HS-27A (cell line): ENCODE measurements at places on chromosomes 5 and 9.

GRCh38 chr5:135356522-135357318 is 42.3 kb downstream of the MACROH2A1 start:
- DNase-seq, result no peak

- DNase-seq, result no peak
These were observed 34.7 kb downstream of the PSIP1 start for GRCh38 chr9:15475923-15476536.

- no peak for DNase-seq
These were observed 33.1 kb downstream of the ADAM19 start for GRCh38 chr5:157542282-157543000.

GRCh38 chr5:108303611-108304010 is 78.3 kb downstream of the FBXL17 start:
- no peak for DNase-seq

DNA sequence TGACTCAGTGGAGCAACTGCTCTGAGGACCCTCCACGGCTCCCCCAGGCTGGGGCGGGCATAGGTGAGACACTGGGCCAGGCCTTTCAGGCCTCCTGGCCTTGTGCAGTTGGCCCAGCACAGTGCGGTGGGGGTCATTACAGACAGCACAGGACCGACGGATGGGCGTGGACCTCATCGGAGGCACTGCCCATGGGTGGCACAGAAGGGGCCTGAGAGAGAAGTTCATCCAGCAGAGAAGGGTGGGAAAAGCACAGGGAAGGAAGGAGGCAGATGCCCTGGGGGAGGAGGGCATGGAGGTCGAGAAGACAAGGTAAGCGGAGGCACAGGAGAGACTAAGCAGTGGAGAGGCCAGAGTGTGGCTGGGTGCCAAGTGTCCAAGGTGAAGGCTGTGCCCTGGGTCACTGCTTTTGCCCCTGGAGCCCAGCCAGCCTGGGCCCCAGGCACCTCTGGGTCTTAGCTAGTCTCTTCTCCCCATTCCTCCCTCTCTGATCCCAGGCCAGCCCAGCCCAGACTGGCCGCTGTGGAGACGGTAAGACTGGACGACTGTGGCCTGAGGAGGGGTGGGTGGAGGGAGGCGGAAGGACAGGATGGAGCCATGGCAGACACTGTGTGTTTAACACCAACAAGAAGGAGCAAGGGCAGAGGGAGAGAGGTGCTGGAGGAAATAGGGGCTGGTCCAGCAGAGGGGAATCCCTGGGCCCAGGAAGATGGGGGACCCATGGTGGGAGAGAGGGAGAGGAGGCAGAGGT is 5.7 kb downstream of the IL3 start:
- no peak for DNase-seq

DNA sequence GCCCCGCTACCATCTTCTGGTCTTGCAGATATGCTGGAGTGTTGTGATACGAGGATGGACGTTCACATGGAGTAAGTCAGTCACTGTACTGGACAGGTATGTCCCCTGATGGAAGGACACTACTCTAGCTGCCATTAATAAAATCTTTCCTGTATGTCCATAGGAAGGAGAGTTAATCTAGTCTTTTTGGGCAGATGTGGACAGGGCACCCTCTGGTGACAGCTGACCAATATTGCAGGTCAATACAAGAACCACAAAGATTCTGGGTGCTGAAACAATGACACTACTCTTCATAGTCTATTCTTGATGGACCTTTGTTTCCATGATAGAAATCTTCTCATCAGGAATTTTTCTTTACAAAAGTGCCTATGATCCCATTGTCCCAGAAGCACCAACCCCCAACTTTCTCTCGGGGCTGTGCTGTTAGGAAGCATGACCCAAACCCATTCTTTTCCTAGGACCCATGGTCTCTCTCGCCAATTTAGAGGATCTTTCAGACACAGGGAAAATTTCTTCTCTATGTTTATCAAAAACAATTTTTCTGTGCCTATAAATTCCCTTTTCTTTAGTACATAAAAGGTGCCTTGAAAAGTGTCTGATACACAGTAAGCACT is 376.9 kb downstream of the DTWD2 start:
- DNase-seq, result no peak

GRCh38 chr5:125549322-125549911 is 803.0 kb upstream of the ZNF608 start:
- no peak for DNase-seq

- DNase-seq, result no peak
These were observed 564.0 kb upstream of the MEF2C start for GRCh38 chr5:89447027-89447426.

- no peak for DNase-seq
These were observed 300.6 kb upstream of the EDIL3 start for GRCh38 chr5:84685121-84685894.

- no peak for DNase-seq
These were observed 32.6 kb upstream of the RANBP3L start for GRCh38 chr5:36334315-36334714.

DNA sequence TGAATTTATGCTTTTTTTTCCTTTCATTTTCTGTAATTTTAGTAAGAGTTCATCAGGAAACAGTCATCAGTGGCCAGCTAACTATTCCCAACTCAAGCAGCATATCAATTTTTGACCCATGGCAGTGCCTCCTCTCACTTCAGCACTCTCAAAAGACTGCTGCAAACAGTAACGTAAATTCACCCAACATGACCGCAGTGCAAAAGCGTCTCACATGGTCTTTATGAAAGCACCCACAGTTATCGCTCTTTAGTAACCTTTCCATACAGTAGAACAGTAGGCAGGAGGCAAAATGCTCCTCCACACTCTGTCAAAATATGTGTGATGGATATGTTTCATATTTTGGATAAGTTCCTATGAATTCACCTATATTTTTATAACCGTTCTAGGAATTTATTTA is 48.6 kb downstream of the PARP8 start:
- DNase-seq, result no peak

DNA sequence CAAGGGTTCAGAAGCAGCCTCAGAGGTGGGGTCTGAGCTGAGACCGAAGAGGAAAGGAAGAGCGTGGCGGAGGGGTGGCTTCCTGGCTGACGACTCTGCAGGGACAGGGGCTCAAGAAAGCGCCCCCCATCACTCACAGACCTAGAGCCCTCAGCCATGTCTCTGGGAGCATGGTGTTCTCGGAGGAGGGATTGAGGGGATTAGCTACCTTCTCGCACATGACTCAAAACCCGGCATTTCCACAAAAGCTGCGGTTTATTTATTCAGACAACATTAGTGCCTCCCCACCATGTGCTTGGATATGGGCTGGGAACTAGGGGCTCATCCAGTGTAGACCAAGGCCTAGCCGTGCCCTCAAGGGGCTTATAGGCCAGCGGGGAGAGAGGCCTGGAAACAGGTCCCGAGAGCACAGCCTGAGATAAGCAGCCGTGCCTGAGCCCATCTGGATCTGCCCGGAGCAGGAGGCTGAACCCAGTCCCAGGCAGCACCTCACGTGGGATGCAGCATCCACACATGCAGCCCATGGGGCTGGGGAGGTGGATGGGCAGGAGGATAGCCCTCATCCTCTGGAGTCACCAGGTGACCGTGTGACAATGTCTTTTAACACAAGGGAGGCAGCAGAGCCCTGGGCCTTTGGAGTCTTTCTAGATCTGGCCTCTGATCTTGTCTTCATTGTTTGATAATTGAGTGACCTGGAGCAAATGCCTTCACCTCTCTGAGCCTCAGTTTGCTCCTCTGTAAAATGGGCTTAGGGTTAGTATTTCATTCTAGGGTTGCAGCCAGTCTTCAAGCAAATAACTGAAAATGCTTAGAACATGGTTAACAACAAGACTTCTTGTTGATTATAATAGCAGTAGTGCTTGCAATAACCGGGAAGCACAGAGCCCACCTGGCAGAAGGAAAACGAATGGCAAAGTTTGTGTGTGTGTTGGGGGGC is 878 bp upstream of the HMCN2 start:
- DNase-seq, result no peak

DNA sequence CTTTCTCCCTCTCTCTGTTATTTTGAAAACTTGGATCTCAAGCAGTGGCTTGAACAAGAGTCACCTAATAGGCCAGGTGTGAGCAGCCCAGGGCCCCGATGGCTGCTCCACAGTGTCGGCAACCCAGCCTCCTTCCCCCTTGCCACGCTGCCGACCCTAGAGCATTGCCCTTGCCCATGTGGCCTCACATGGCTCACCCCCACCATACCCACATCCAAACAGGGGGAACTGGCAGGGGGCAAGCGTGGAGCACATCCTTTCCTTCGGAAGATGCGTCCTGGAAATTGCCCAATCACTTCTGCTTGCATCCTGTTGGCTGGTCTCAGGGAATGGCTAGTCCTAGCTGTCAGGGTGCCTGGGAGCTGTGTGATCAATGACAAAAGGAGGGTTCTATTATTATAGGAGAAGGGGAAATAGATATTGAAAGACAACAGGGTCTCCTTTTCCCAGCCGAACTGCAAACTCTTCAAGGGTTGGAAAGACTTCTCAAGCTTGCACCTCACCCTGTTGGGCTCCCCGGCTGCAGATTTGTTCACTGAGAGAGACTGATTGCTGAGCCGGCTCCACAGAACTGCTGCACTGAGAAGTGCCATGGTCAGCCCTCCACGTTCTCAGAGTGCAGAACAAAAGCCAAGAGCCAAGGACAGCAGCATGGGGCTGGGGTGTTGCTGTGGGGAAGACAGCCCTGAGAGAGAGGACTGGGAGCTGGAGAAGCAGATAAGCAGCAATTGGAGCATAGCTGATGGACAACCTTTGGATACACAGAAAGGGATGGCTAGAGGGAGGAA is 8.3 kb upstream of the TIFAB start:
- DNase-seq, result no peak

DNA sequence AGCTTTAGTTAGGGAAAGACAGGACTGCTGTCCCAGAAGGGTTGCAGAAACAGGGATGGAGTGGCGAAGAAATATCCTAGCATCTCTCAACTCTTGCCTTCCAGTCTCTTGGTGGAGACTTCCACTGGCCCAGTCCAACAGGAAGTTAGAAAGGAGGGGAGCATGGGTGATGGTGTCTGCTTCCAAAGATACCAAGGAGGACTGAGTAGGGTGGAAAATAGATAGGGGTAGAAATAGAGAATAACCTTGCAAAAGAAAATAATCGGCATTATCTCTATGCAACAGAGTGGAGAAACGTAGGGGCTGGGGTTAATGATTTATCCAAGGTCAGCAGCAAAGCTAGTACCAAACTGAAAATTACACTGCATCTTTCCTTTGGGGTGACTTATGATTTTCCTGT is 242.3 kb downstream of the PSAT1 start:
- DNase-seq, result no peak

- peak; percentile 63 for DNase-seq
These were observed 207.8 kb downstream of the SEMA5A start for GRCh38 chr5:9337928-9338595.

GRCh38 chr9:137694236-137694959 is 75.6 kb downstream of the EHMT1 start:
- no peak for DNase-seq

GRCh38 chr9:135581636-135582426 is 20.3 kb downstream of the PAEP start:
- no peak for DNase-seq

GRCh38 chr9:114662081-114662989 is 4.7 kb upstream of the TEX53 start:
- peak; percentile 22 for DNase-seq

GRCh38 chr5:175246889-175247520 is 197.0 kb downstream of the DRD1 start:
- no peak for DNase-seq

- DNase-seq, result no peak
These were observed 77.9 kb upstream of the KLF4 start for GRCh38 chr9:107567462-107567861.

DNA sequence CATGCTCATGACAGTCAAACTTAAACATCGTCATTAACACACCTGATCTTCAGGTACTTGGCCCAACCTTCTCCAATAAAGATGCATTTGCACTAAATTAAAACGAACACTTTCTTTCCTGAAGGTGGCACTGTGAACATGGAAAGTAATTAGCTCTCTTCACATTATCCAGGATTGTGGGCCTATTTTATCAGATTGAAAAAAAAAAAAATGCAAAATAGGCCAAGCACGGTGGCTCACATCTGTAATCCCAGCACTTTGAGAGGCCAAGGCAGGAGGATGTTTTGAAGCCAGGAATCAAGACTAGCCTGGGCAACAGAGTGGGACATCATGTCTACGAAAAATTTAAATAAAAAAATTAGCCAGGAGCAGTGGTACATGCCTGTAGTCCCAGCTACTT is 14.4 kb upstream of the CDC20B start:
- DNase-seq, result no peak

- DNase-seq, result no peak
These were observed 38.1 kb downstream of the ITGA1 start for GRCh38 chr5:52825826-52826225.

- DNase-seq, result no peak
These were observed 44.2 kb downstream of the PSMB7 start for GRCh38 chr9:124370896-124371582.

GRCh38 chr5:122674385-122674784 is 100.5 kb upstream of the SNX2 start:
- DNase-seq, result no peak

GRCh38 chr5:137605411-137605810 is 106.3 kb upstream of the SPOCK1 start:
- DNase-seq, result no peak

DNA sequence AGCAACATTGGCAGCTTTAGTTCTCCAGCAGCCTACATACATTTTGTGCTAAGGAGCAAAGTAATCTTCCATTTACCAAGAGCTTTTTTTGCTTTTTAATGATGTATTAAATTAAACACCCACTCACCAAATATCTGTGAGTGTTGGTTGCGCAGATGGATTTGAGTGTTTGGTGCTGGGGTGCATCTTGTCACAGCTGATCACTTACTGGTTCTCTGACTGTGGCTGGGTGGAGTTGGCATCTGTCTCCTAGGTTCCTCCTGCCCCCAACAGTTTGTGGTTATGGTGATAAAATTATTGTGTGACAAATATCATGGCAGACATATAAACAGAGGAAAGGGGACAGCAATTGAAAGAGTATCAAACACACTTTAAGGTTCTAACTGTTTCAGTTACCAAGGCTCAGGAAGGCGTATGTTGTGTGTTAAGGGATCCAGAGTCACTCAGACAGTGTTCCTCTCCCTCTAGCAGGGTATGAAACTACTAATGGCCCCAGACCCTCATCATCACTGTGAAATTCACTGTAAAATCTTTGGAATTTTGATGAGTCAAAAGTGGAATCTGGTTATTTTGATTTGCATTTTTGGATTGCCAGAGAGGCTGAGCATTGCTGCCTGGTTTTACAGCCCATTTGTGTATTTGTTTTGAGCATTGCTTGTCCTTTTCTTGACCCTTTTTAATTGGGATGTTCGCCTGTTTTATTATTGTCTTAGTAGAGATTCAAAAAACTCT is 81.7 kb downstream of the PDE8B start:
- peak; percentile 52 for DNase-seq

GRCh38 chr5:76145945-76146344 is 62.8 kb downstream of the SV2C start:
- DNase-seq, result no peak

DNA sequence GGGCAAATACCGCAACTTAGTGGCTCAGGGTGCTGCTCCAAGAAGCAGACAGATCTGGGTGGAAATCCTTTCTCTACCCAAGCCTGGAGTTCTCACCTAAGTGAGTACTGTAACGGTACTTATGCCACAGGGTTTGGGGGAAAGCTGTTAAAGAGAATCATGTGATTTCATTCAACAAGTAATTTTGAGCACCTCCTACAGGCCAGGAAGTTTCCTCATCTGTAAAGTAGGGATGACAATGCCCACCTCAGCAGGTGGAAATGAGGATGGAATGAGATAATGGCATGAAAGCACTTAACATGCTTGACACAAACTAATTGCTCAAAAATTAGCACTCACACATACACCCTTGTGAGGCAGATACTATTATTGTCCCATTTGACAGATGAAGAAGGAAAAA is 114.1 kb downstream of the JAKMIP2 start:
- no peak for DNase-seq
